ENCODE measurements at places on chromosomes 1 and 21.
A peak's percentile ranks its signal among the peaks of the same experiment; 100 is the strongest.

DNA sequence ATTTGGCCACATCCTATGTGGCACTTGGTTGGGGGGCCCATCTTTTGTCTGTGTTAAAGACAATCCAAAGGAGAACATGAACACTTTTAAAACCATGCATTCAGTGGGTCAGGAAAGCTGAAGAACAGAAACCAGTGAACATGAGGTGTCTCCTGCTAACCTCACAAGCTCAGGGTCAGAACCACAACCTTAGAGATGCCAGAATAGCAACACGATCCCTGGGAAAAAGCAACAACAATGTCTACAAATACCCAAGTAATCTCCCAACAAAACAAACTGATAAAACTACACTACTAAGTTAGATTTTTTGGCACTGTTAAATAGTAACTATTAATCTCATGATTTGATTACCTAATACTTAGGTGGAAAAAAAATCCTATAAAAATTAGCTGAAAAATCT is 34.1 kb upstream of the GNG4 start:
- no peak for DNase-seq

GRCh38 chr1:241479294-241479693 is 40.3 kb downstream of the FH start:
- no peak for DNase-seq

DNA sequence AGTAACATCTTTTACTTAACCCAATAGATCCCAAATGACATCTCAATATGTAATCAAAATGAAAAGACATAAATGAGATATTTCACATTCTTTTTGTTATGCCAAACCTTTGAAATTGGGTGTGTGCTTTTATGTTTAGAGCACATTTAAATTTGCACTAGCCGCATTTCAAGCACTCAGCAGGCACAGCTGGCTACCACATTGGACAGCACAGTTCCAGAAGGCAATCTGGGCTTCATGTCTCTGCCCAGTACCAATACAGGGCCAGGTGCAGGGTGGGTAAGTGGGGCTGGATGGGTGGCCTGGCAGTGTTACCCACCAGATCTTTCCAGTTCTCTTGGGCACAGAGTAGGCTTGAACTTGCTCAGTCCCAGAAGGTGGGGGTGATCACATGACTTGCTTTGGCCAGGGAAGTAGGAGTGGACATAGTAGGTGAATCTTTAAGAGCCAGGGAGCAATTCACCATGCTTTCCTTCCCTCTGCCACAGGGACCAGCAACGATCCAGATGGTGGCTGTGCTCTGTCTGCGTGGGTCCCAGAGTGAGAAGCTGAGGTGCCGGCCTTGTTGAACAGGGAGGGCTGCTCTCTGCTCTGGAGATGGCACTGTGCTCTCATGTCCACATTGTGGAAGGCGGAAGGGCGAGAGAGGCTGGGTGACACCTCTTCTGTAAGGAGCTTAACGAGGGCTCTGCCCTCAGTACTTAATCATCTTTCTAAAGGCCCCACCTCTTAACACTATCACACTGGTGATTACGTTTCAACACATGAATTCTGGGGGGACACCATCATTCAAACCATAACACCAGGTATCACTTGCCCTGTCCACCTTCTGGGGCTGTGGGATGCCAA is 261.4 kb downstream of the GRIK3 start:
- no peak for DNase-seq

DNA sequence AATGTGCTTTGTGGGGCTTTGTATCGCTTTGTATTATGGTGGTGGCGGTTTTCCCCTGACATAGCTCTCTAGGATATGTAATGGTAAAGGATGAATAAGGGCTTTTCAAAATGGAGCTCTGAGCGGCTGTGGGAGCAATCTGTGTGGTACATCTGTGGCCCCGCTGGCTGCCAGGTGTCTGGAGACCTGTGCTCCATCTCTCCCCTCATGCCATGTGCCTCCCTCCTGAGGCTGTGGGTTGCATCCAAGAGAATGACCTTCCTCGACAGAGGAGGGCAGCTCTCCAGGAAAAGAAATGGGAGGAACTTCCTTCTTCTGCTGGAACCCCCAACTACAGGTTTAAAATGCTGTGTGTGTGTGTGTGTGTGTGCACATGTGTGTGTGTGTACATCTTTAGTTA is 78.7 kb downstream of the RYR2 start:
- no peak for DNase-seq

- DNase-seq = peak; percentile 70
These were observed 36.2 kb upstream of the IPO9 start for GRCh38 chr1:201792534-201793305.

DNA sequence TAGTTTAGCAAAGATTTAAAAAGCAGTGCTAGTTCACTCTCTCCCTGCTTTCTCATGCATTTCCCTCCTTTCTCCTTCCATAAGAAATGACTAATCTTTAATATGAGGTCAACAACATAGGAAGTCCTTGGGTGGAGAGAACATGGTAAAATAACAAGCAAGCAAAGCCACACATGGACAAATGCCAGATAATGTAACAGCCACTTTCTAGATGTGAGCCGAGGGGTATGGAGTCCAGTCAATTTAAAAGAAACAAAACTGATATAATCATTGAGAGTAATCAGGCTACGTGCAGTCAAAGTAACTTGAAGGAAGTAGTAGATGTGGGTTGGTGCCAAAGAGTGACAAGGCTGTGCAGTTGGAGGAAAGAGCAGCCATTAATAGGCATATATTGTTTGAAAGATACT is 69.6 kb downstream of the DUSP10 start:
- DNase-seq = no peak

- no peak for DNase-seq
These were observed 140.9 kb downstream of the MIS18A start for GRCh38 chr21:32137931-32138330.

- no peak for DNase-seq
These were observed 602 bp upstream of the UFC1 start for GRCh38 chr1:161153176-161153575.

DNA sequence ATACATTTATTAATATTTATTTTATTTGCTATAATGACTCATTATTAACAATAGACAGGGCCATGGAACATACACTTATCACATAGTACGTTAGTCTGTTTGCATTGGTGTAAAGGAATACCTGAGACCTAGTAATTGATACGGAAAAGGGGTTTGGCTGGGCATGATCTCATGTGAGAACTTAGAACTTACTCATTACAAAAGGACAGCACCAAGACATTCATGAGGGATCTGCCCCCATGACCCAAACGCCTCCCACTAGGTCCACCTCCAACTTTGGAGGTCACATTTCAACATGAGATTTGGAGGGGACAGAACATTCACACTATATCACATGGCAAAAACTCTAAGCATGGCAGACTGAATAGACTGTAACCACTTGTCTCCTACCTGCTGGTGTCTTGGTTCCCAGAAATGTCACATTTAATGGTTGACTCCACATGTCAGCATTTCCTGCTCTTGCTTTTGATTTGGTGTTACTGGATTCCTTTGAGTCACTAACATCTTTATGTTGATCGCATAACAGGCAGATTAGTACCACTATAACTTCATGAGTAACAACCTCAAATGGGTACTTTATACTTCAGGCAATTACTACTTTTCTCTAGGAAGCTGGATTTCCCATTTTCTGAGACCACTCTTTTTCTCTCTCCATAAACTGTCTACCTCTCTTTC is 3.5 kb upstream of the C1orf116 start:
- DNase-seq = no peak

GRCh38 chr1:245551536-245551935 is 396.8 kb downstream of the KIF26B start:
- DNase-seq = no peak

DNA sequence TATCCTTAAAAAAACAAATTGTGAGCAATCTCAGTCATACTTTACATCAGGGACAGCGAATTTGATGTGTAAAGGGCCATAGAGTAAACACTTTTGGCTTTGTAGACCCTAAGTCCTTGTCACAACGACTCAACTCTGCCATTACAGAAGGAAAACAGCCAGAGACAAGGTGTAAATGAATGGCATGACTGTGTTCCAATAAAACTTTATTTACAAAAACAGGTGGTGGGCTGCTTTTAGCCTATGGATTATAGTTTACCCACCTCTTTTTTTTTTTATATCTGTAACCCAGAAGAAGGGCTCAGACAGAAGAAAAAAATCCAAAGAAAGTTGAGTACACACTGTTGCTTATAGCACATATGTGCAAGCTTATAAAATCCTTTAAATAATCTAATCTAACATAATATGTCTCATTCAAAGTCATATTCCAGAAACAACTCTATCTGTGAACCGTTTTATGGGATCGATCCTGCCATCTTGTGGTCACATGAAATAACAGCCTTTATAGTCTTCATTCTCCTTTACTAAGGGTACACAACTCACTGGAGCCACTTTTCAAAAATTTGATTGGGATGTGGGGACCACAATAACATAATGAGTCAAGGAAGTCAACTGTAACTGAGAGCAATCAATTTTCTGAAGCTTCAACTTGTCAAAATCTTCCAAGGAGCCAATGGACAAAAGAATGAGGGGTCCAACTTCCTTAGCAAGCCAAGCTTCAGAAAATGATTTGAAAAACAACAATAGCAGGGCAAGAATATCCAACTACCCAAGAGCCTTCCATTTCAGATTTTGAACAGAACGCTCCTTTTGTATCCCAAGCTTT is 142.2 kb upstream of the KRTAP19-8 start:
- peak; percentile 8 for DNase-seq

DNA sequence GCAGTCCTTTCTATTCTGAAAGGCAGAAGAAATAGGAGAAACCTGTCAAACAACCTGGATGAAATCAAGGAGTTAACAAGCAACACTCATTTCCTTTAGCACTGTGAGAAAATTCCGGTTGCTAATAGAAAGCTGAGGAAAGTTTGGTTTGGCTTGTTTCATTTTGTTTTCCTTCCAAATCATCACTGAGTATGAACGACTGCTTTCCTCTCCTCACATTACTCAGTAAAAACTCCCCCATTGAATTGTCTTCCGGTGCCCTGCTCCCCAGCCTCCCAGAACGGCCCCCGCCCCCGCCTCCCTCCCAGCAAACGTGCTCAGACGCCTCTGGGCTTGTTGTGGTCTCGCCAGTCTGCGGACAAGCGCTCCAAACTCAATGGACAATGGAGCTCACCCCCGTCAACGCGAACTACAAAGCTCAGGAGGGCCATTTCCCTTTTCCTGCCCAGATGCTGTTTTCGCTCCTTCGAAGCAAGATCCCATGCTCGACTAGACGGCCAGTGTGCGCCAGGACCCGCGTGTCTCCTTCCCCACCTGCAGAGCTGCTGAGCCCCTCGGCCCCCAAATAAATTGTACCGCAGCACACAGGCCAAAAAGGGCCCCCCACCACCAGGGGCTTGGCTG is 747 bp downstream of the STX6 start:
- peak; percentile 77 for DNase-seq

GRCh38 chr1:205963352-205964155 is 20.3 kb upstream of the SLC26A9 start:
- DNase-seq = no peak

GRCh38 chr1:147635342-147635741 is 35.0 kb downstream of the ACP6 start:
- DNase-seq = no peak

DNA sequence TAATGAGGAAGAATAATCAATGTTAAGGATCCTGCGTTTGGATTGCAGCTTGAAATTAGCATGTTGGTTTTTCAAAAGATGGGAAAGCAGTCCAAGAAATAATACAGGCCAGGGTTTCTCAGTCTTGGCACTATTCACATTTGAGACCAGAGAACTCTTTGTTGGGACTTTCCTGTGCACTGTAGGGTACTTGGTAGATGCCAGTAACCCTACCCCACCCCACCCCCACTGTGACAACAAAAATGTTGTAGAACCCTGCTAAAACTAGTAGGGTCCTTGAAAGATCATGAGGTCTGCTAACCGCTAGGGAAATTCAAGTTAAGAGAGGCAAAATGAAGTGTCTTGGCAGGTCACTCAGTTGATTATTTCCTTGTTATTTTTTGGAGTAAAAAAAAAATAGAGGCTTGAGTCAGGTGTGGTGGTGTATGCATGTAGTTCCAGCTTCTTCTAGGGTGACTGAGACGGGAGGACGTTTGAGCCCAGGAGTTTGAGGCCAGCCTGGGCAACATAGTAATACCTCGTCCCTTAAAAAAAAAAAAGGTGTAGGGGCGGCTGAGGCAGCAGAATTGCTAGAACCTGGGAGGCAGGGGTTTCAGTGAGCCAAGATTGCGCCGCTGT is 53.3 kb downstream of the SPEN start:
- DNase-seq = no peak

GRCh38 chr1:52629667-52630066 is 3.3 kb upstream of the SHISAL2A start:
- no peak for DNase-seq

DNA sequence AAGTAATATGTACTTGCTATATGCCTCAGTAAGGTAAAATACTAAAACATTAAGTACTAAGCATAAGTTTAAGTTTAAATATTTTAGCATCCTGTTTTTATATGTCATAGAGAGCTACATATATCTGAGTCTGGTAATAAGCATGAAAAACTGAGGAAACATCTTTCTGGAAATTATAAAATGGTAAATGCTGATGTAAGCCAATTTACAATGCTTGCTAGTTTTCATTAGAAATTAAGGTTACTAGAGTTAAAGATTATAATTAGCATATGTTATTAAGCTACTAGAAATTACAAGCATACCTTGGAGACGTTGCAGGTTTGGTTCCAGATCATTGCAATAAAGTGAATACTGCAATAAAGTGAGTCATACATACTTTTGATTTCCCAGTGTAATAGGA is 477.0 kb upstream of the LRRC7 start:
- no peak for DNase-seq

DNA sequence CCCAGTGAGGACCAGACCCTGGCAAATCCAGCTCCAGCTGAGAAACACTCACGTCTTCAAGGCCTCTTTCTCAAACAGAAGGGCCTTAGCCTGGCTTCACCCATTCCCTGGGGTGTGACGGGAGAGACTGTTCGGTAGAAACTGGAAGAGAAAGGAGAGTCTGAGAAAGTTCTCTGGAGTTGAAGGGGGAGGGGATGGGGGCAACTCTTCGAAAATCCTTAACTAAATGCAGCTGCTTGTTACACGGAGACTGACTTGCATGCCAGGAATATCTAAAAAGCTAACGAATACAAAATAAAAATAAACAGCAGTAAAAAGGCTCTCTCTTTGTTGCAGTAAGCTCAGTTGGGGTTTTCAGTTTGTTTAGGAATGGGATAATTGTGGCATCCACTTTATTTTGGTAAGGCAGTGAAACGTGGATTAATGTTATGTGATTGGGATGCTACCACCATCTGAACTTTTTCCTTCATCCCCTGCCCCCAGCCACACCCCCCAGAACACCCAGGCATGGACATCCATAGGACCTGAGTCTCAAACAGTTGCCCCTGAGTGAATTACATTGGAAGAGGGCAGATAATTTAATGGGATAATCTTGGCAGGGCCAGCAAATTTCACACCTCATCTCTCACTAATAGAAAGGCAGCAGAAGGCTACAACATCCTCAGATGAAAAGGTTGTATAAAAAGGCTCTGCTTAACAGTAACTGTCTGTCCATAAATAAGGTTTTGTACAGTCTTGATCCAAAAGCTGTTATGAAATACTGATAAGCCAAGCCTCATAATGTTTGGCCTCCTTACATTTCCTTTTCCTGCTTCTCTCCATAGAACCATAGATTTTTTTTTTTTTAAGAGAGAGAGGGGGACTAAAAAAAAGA is 5.8 kb downstream of the ROR1 start:
- no peak for DNase-seq

- no peak for DNase-seq
These were observed 96.0 kb downstream of the NRIP1 start for GRCh38 chr21:14968821-14969220.

GRCh38 chr1:191255354-191256054 is 777.8 kb upstream of the BRINP3 start:
- DNase-seq = no peak

GRCh38 chr1:53944469-53945182 is 873 bp downstream of the IFT25 start:
- peak; percentile 24 for DNase-seq

- DNase-seq = no peak
These were observed 84.8 kb downstream of the KCTD3 start for GRCh38 chr1:215651867-215652266.
